ENCODE measurements at places on chromosomes 2 and 18.

DNA sequence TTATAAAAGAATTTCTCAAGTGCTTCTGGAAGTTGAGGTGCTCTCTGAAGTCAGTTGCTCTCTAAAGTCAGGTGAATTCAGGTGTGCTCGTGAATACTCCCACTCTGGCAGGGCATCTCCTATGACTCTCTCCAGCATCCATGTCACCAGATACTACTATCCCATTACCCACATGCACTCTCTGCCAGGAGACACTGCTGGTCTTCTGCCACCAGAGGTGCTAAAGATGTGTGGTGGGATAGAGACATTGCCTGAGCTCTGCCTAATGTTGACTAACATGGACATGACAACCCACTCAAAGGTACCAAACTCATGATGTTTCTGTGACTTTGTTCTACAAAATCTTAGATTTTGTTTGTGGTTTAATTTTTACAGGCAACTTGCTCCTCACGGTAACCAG is 106.4 kb upstream of the HNRNPA3 start:
- DNase-seq, result no peak

DNA sequence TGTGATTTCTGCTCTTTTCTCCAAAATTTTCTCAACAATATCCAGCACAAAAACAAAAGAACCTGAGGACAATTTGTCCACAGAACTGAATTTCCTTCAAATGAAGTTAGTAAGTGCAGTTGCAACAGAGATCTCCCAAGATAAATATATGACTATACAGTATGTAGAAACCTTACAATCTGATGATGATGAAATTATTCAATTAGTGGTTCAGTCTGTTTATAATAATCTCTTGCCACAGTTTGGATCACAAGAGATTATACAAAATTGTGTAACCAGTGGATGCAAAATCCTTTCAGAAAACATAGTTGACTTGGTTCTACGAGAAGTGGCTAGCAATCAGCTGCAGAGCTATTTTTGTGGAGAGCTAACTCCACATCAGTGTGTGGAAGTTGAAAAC is 68.7 kb downstream of the FSIP2 start:
- DNase-seq, result peak; percentile 2

- DNase-seq, result no peak
Measured at GRCh38 chr2:11949732-11950523, 203.5 kb downstream of the LPIN1 start.

GRCh38 chr2:200502196-200502595 is 7.7 kb downstream of the KCTD18 start:
- no peak for DNase-seq

- DNase-seq, result peak; percentile 80
Measured at GRCh38 chr2:157820193-157820592, 55.9 kb downstream of the ACVR1 start.

DNA sequence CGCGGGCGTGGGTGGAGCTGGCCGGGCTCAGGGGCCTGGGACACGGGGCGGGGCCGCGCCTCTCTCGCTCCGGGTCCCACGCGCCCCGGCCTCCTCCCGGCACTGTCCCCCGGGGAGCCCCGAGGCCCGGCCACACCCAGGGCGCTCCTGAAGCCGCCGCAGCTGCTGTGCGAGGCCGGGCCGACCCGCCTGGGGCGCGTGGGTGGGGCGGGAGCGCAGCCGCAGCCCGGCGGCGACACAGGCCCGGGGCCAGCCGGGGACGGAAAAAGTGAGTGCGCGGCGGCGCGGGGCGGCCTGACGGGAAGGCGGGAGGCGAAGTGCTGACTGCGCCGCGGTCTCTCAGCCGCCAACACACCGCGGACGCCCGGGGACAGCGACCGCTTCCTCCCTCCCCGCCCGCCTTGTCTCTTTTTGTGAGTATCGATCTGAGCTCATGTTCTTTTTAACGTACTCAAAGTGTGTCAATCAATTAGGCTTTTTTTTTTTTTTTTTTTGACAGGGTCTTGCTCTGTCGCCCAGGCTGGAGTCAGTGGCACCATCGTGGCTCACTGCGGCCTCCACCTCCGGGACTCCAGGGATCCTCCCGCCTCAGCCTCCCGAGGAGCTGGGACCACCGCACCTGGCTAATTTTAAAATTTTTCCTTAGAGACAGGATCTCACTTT is 14.5 kb downstream of the PDCD1 start:
- peak; percentile 26 for DNase-seq

DNA sequence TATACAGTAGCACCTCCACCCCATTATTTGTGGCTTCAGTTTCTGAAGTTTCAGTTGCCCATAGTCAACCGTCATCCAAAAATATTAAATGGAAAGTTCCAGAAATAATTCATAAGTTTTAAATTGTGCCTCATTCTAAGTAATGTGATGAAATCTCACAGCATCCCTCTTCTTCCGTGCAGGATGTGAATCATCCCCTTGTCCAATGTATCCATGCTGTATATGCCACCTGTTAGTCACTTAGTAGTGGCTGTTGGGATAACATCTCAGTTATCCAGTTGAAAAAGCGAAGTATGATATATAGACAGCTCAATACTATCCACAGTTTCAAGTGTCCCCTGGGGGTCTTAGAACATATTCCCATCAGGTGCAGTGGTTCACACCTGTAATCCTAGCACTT is 119.1 kb upstream of the OTX1 start:
- DNase-seq, result no peak

DNA sequence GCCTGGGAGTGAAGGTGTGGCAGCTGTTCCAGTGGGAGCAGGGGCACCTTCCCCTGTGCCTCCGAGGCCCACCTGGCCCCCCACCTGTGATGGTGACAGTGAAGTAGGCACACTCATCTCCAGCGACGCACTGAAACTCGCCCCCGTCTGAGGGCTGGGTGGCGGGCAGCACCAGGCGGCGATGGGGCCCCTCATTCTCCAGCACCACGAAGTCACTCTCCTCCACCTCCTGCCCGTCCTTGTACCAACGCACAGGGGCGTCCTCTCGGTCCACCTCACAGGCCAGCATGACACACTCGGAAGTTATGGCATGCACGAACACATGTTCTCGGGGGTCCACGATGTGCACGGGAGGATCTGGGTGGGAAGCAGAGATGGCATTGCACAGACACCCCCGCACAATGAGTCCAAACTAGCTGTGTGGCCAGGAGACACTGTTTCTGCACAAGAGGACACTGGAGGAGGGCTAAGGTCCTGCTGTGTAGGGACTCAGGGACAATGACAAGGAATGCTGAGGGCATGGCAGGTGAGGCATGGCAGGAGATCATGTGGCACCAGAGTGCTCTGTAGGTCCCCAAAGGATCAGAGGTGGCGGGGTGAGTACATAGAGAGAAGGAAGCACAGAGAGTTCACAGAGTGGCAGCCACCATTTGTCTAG is 7.9 kb downstream of the OBSL1 start:
- no peak for DNase-seq

Measured in fibroblast of the aortic adventitia (primary cell).